RWPE1 (cell line): ENCODE measurements at places on chromosomes 7 and 10.
A peak's percentile ranks its signal among the peaks of the same experiment; 100 is the strongest.

- DNase-seq: no peak
These were observed 46.6 kb upstream of the ADGRA1 start for GRCh38 chr10:133041101-133041500.

GRCh38 chr10:105963334-105963884 lies 1201.1 kb downstream of the SORCS1 start:
- DNase-seq: no peak

GRCh38 chr7:130897515-130898419 lies 163.8 kb upstream of the KLF14 start:
- DNase-seq: no peak

DNA sequence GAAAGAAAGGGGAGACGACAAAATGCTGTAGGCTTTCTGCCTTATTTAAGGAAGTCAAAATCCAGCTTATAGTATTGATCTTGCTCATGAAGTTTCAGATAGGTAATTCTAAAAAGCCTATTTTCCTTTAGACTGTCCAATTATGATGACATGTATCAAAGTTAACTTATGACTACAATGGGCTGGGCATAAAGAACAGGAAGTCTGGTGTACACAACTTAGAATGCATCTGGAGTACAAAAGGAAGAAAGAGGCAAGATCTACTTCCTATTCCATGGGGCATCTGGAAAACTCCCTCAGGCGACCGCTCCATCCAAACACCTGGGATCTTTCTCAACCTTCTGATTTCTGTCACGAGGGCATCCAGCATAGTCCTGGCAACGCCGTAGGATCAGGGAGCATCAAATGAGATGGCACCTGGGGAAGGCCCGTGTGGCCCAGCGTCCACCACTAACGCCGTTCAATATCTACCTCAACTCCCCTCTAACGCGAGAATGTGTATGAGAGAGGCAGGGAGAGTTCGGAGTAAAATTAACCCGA lies 512 bp downstream of the FAM24B start:
- DNase-seq: peak; percentile 42

DNA sequence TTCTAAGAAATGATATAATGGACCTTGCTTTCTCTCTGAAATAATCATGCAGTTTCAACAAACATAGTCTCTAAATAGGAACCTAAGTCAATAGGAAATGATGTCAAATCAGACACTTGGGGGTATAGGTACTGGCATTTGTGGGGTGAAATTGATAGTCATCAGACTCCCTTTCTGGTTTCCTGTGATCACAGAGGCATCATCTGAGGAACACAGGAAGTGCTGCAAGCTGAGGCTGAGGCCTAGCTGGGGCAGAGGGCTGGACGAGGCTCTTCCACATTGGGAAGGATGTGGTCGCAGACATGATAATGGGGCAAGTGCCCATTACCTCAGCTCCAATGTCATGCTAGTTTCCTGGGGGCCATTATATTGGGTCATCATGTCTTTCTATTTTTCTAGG lies 33.5 kb upstream of the TARP start:
- no peak for DNase-seq

DNA sequence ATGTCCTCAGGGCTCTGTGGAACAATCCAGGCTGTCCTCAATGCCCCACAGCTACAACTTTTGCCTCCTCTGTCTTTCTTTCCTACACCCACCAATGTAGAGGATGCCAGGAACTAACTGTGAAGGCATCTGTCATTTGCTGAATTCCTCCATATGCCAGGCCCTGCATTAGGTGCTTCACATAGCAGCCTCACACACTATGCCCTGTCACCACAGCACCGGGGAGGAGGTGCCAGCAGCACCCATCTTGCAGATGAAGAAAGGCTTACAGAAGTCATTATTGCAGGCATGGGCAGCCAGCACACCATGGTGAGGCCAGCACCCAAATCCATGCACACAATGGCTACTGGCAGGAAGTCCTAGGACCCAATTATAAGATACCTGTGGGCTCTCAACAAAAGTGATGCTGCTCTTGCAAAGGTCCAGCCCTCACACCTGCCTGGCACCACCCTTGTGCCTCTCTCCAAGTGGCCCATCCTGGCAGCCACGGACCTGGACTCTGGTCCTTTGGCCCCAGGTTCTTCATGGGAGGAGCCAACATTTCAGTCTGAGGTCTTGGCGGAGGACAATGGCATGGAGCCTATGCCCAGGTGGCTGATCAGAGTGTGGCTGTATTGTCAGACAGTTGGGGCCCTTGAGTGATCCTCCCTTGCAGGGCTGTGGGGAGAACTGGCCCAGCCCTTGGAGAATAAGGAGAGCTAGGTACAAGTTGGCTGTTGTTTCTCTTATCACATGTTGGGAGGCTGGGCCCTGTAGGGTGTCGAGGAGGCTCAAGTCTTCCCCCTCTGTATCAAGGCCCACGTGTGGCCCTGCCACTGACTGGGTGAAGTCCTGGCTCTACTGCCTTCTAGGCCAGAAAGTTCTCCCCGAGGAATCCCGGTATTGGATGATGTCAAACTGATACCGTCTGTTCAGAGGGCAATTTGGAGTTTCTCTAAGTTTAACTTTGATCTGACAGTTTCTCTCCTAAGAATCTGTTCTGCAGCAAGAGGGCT lies 14.4 kb upstream of the MYL7 start:
- DNase-seq: no peak

DNA sequence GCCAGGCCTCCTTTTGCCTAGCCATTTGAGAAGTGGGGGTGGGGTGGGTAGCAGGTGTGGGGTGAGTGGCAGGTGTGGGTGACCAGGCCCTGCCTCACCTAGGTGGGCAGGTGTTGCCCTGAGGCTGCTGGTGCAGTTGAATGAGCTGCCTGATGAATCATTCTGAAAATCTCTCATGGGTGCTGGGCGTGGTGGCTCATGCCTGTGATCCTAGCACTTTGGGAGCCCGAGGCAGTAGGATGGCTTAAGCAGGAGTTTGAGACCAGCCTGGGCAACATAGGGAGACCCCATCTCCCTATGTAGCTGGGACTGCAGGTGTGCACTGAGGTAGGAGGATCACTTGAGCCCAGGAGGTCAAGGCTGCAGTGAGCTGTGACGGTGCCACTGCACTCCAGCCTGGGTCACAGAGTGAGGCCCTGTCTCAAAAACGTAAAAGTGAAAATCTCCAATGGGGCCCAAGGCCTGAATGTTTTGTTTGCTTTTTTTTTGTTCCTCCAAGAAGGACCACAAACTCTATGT lies 17.7 kb downstream of the TSPAN14 start:
- DNase-seq: peak; percentile 95

DNA sequence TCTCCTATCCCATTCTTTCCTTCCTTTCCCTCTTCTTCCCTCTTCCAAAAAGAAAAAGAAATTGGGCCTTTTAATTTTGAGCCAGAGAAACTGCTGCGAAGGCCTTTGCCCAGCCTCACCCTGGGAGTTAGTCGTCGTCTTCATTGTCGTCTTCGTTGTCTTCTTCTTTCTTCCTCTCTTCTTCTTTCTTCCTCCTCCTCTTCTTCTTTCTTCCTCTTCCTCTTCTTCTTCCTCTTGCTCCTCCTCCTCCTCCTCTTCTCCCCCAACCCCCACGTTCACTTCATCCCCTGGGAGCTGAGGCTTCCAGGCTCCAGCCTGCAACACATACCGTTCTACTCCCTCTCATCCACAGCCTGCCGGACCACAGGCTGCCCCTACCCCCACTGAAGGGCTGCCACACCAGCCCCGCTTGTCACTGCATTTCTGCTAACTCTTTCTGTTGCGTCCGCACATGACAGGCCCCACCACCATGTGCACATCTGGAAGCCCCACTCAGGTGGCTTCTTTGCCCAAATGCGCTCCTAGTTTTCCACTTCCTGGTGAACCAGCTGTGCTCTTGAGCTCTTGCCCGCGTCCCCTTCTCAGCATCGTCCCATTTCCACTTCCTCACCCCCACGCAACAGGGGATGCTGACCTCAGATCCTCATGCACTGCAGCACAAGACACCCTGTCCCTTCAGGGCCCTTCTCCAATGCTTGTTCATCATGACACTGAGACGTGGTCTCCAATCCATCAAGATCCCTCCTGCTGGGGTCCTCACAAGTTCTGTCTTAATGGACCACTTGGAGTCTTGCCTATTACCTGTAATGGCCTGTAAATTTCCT lies 94.9 kb upstream of the SH2B2 start:
- no peak for DNase-seq

GRCh38 chr10:87700031-87700796 lies 40.5 kb downstream of the PAPSS2 start:
- peak; percentile 51 for DNase-seq

DNA sequence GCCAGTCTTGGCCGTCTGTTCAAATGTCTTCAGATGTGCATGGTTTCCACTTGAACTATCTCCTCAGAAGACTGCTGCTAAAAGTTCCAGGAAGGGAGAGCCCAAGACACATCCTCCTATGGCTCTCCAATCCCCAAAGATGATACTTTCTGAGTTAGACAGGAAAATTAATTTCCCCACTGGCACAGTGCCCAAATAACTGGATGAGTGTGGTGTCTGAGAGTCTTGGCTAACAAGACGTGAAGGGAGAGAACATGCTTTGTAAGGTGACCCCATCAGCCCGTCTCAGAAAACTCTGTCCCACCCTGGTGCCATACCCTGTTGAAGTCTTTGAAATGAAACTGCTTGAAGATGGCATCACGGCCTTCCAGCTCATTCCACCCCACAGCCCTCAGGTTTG lies 2.9 kb downstream of the PCBD1 start:
- no peak for DNase-seq

DNA sequence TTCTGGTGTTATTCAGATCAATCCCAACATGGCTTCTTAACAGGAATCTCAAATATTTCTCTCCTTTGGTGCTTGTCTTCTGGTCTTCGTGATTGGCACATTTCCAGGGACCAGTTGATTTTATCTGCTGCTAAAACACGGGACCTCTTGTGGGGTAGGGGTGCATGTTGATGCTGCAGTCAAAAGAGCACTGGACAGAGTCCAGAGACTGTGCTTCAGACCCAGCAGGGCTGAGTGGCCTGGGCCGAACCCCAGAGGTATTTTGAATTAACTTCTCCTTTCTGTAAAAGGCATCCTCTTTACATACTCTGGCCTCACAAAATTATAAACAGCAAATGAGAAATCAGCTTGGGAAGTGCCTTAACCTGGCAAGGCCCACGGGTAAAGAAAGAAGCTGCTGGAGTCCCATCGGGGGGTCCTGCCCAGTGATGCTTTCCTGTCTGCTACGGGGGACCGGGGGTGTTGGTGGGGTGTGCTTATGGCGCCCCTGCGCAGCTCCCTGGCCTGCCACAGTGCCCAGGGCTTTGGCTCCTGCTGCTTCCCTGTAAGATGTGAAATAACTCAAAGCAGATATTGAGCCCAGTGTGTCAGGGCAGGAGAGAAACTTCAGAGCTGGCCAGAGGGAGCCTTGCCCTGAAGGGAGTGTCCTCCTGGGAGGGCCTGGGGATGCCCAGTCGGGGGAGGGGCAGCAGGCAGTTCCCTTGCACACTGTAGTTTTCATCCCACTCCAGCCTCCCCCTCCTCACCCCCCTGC lies 230.5 kb downstream of the TCF7L2 start:
- DNase-seq: no peak

DNA sequence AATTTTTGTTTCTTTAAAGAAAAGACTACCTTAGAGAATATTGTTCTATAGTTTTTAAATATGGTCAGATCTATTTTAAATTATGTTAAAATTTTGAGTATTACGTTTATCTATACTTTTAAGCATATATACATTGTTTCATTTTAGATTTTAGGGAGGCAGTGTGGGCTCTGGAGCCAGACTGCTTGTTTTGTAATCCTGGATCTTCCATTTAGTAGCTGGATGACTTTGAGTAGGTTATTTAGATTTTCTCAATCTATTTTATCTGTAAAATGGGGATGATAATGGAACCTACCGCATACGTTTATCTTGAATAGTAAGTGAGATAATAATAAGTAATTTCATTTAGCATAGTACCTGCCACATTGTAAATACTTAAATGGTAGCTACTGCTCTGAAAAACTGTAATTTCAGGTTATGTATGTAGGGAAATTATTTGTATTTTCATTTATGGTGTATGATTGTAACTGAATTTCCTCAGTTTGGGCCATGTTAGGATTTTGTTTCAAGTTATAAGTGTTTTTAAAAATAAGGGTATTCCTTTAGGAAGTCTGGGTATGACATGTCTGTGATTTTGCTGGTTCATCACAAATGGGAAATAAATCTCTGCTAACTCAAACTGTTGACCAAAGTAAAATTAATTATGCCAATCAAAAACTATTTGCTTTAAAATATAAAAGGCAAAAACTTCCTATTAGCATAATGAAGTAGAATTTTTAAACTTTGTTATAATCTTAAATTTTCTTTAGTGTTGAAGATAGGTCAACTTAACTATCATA lies 6.5 kb downstream of the PTEN start:
- no peak for DNase-seq

DNA sequence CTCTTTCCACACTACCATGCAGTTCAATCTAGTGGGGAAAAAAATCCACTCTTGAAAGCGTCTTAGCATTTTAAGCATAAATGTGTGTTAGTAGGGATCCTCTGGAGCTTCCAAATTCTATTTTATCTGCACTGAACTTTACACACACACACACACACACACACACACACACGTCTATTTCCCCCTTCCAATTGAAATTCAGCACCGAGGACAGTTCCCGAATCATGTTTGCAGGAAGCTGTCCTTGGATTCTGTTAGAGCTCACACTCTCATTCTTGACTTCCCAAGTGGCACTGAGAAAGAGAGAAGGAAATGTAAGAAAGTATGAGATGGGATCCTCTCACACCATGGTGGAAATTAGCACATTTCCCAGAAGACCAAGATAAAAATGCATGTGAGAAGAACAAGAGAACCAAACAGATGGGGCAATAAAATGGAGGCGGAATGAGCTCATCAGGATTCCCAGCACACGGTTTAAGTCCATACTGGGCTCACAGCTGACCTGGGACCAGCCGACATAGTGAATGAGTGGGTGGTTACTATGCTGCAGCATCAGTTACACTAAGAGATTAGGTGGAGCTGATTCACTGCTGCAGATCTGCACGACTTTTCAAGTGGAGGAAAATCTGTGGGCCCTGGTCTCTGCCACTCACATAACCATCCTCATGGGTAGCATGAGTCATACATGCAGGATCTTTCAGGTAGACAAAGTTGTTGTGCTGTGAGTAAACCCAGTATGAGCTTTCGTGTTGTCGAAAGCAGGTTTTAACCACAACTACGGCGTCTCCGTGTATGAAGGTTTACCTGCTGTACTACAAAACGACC lies 3.3 kb upstream of the NPTX2 start:
- DNase-seq: no peak

DNA sequence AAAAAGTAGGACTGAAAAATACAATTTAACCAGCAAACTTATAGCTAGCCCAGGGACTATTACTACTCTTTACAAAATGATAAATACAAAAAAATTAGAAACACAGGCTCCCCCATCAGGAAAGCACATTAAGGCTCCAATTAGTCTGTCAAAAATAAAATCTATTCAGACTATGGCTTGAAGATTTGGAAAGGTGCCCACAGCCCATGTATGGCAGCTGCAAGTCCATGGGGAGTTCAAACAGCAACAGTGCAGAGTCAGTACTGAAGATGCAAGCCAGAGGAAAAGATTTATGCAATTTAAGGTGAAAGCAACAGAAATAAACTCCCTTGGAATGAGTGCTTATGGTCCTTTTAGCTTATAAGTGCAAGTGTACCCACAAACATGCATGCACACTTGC lies 29.7 kb downstream of the IMMP2L start:
- no peak for DNase-seq

GRCh38 chr7:116938678-116939077 lies 14.6 kb upstream of the ST7 start:
- no peak for DNase-seq

GRCh38 chr10:128741680-128742079 lies 615.5 kb upstream of the MKI67 start:
- no peak for DNase-seq

GRCh38 chr7:72453471-72453870 lies 41.3 kb upstream of the CALN1 start:
- no peak for DNase-seq
